ENCODE measurements at places on chromosomes 6 and 20.

DNA sequence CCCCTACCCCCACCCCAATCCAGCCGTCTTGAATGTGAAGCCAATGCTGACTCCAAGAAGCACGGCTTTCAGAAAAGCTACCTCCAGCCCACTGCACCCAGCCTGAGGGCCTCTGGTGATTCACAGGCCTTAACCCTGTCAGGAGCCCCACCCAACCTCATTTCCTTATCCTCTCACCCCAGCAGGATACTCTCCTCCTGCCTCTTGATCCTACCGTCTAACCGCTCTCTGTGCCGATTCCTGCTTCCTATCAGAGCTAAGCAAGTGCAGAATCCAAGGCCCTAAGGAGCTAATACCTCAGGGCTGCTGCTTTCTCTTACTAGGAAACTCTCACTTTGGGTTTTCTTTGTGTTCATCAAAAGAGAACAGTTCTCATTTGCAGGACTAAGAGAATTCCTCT, 47.2 kb downstream of the TRERF1 start:
- no peak for DNase-seq

DNA sequence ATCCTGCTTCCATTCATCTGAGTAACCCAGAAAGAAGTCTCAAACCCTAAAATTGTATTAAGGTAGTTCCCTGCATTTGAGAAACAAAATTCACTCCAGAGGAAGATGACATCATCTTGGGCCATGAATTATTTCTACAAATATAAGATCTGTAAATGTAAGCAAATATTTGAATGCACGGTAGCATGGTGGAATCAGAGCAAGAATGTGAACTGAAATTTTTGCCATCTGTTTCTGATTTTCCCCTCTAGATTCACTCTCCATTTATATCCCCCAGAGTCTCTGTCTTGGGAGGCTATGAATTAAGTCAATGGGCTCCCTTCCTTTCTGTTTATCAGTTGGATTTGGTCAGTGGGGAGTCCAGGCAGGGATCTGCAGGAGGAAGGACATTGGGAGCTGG, 5.8 kb upstream of the MAP3K5 start:
- DNase-seq: no peak

- DNase-seq: no peak
Observed at GRCh38 chr6:168403370-168404005, 37.5 kb upstream of the SMOC2 start.

DNA sequence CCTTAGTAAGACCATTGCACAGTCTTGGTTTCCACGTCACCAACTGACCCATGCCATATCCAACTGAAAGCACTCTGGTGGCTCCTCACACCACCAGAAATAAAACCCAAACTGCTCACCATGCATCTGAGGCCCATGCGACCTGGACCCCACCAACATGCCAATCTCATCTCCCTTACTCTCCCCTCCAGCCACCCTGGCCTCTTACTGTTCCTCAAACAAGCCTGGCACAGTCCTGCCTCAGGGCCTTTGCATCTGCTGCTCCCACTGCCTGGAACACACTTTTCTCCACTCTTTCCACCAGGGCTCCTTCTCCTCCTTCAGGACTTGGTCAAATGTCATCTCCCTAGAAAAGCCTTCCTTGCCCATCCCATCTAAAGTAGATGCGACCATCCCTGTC, 8.7 kb downstream of the PREX1 start:
- DNase-seq: no peak

- DNase-seq: no peak
Observed at GRCh38 chr6:152957796-152958195, 25.0 kb downstream of the FBXO5 start.

- DNase-seq: no peak
Observed at GRCh38 chr6:106255306-106255705, 70.3 kb downstream of the ATG5 start.

GRCh38 chr20:53814060-53814459, 220.4 kb upstream of the ZNF217 start:
- DNase-seq: no peak

- no peak for DNase-seq
Observed at GRCh38 chr20:18541741-18542140, 25.5 kb upstream of the SMIM26 start.

- no peak for DNase-seq
Observed at GRCh38 chr20:38298768-38299288, 5.1 kb upstream of the BPI start.

GRCh38 chr6:154403788-154404187, 47.2 kb upstream of the IPCEF1 start:
- peak; percentile 10 for DNase-seq

- DNase-seq: no peak
Observed at GRCh38 chr6:43496370-43497128, 13.6 kb downstream of the LRRC73 start.

GRCh38 chr6:45538641-45539547, 161.2 kb upstream of the SUPT3H start:
- DNase-seq: no peak

GRCh38 chr6:33836806-33837469, 33.1 kb upstream of the MLN start:
- DNase-seq: no peak

- no peak for DNase-seq
Observed at GRCh38 chr6:5567352-5567751, 306.0 kb downstream of the FARS2 start.

DNA sequence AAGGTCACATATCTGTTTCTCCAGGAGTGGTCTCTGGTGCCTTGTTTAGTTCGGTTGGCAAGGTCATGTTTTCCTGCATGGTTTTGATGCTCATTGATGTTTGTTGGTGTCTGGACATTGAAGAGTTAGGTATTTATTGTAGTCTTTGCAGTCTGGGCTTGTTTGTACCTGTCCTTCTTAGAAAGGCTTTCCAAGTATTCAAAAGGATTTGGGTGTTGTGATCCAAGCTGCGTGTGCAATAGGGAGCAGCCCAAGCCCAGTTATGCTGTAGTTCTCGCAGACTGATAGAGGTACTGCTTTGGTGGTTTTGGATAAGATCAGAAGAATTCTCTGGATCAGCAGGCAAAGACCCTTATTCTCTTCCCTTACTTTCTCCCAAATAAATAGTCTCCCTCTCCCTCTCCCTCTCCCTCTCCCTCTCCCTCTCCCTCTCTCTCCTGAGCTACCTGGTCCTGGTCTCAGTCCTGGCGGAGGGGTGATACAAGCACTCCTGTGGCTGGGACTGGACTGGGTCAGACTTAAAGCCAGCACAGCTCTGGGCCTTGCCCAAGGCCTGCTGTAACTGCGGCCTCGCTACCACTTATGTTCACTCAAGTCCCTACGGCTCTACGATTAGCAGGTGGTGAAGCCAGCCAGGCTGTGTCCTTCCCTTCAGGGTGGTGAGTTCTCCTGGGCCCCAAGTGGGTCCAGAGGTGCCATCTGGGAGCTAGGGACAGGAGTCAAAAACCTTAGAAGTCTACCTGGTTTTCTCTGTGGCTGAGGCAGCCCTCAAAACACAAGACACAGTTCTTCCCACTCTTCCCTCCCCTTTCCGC, 27.3 kb upstream of the GRM4 start:
- DNase-seq: no peak

Data from NCI-H1092 treated with DMSO at 0.1 percent for 48 hours (cell line).